Posterior cingulate gyrus (tissue), 11 donors: ENCODE measurements at places on chromosomes 7 and 10.
A peak's percentile ranks its signal among the peaks of the same experiment; 100 is the strongest.

DNA sequence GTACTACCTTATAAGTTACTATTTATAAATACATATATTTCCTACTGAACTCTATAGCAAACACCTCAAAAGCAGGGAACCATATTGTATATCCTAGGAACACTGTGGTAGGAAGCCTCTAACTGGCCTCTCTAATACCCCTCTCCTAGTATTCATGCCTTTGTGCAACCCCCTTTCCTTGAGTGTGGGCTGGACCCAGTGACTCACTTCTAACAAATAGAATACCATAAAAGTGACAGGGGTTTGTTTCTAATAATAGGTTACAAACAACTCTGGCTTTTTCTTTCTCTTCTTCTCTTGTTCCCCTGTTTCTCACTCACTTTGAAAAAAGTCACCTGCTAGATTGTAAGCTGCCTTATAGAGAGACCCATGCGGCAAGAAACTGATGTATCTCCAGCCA, 51.6 kb upstream of the MACC1 start:
- DNase-seq, result no peak

GRCh38 chr7:149071641-149072437, 18.7 kb downstream of the ZNF786 start:
- no peak for DNase-seq

- no peak for DNase-seq
These were observed 5.0 kb downstream of the NCOA4 start for GRCh38 chr10:46025406-46025805.

GRCh38 chr10:124056337-124056980, 36.9 kb downstream of the CHST15 start:
- DNase-seq, result peak; percentile 73

DNA sequence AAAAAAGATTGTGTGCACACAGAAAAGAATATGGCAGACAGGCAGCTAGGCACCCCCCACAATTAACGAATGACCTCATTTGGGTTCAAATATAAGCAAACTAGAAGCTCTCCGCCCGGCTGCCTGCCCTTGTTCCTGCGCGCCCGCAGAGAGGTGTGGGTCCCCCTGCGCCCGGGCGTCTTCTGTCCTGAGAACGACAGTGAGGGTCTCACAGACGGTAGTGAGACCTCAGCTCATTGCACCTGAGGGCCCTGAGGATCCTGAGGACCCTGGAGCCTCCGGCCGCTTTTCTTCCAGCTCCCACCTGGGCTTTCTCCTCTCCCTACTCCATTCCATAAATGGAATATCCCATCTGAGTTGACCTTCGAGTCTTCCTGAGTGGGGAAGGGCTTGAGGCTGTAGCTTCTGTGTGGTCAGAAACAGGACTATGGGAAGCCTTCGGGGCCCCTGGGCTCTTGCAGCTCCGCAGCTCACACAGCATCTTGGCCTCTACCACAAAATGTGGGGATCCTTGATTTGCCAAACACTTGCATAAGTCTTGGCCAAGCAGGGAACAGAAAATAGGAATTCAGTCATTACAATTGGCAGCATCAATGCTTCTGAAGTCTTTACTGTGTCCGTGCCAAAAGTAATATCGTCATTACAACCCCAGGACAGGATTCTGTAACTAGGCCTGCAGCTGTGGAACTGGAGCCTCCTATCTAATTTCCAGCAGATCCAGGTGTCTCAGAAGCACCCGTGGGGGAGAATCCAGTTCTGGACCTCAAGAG, 43.8 kb downstream of the JAKMIP3 start:
- peak; percentile 52 for DNase-seq

DNA sequence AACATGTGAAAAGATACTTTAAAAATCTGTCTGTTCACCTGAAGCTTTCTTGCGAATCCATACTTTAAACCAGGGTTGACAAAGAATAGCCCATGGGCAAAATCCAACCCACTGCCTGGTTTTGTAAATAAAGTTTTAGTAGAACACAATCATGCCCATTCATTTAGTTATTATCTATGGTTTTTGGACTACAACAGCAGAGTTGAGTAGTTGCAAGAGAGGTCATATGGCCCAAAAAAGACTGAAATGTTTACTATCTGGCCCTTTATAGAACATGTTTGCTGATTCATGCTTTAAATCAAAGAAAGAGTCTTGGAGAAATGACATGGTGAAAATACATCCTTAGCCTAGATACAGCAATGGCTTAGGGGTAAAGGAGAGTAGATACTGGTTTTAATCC, 356.2 kb downstream of the RNLS start:
- no peak for DNase-seq

GRCh38 chr10:103845972-103846371, 9.4 kb downstream of the SH3PXD2A start:
- DNase-seq, result no peak
